ENCODE measurements at places on chromosomes 1 and 21.

DNA sequence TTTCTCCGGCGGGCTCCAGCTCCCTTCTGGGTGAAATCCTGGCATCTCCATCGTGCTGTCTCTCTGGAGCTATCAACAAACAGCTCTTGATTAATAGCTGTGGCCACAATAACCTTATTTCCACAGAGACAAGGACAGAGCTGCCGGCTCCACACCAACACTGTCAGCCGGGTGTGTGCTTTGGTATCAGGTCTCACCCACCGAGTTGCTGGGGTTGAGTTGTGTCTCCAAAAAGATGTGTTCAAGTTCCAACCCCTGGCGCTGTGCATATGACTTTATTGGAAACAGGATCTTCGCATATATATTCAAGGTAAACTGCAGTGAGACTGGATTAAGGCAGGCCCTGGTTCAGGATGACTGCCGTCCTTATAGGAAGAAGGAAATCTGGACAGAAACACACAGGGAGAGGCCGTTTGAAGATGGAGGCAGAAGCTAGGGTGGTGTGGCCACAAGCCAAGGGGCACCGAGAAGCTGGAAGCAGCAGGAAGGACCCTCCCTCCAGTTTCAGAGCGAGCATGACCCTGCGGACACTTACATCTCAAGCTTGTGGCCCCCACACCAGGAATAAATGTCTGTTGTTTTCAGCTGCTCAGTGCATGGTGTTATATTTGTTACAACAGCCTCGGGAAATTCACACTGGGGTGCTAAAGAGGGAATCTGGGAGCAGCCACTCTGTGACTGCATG lies 88.4 kb upstream of the TMPRSS2 start:
- DNase-seq: peak; percentile 23

DNA sequence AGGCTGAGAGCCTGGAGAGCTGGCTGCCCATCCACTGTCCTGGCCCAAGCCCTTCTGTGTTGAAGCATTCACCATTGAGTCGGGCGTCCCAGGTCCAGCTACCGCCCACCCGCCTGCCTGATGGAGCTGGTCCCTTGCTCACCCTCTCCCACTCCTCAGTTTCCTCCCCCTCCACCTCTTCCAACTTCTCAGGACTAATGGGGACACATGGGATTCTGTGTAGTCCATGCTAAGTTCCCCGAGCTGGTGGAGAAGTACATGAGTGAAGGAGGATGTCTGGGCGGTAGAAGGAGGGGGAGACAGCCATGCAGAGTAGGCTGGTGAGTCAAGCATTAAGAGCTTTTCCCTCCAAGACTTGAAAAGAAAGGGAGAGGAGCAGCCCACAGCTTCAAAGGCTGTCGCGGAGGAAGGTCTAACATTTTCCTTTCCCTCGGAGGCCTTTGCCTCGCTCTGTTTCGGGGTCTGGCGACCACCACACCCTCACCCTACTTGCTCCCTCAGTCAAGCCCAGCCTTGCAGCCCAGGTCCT lies 561 bp downstream of the SLC26A9 start:
- no peak for DNase-seq

- peak; percentile 9 for DNase-seq
Observed at GRCh38 chr1:72284348-72285073, 2.2 kb upstream of the NEGR1 start.

GRCh38 chr1:214569357-214570004 lies 18.1 kb upstream of the PTPN14 start:
- no peak for DNase-seq

- DNase-seq: no peak
Observed at GRCh38 chr1:225707824-225708223, 54.9 kb upstream of the ENAH start.

DNA sequence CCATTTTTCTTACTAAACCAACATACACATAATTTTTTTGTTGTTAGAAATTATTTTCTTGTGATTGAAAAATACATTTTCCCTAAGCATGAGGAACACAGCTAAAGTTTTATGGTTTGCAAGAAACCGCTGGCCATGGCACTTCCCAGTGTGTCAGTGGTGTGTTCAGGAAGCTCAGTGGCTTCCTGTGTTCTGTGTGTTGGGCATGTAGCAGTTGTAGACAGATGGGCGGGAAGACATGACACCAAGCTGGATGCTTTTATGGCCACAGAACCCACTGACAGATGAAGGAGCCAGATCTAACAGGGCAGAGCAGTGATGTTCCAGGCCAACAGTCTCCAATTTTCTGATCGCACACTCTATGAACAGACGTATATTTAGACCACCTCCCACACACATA lies 119.8 kb downstream of the GALNT2 start:
- DNase-seq: no peak

- DNase-seq: no peak
Observed at GRCh38 chr1:59815892-59816291, 1.1 kb downstream of the HOOK1 start.

DNA sequence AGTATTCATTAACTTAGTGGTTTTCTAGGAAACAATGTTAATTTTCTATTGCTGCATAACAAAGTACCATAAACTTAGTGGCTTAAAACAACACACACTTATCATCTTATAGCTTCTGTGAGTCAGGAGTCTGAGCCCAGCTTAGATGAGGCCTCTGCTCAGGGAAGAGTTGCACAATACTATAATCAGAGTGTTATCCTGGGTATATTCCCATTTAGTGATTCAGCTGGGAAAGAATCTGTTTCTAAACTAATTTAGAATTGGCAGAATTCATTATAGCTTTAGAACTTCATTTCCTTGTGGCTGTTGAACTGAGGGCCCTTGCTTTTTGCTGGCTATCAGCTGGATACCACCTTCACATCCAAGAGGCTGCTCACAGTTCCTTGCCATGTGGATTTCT lies 515.5 kb downstream of the BRINP3 start:
- no peak for DNase-seq

DNA sequence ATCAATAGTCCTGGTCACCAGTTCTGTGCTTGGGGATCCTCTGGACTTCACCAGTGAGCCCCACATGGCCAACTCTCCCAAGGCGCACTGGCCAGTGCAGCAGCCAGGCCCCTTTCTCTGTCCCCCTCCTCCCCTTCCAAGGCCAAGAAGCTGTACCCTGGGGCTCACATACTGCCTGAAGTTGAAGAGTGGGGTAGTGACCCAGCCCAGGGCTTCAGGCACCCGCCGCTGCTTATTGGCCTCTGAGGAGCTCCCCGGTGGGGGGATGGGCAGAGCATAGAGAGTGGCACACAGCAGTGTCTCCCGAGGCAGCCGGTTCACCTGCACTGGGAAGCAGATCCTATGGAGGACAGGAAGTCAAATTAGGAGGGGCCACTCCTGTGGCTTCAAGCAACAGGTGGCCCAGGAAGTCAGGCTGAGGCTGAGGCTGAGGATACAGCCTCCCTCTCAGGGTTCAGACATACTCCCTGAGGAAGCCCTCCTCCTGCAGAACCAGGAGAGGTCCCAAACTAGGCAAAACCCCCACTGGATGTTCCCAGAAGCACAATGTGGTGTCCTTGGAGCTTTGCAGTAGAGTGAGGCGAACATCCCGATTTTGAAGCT lies 38.2 kb upstream of the PPP1R15B start:
- no peak for DNase-seq

GRCh38 chr1:50084389-50084788 lies 24.3 kb upstream of the ELAVL4 start:
- no peak for DNase-seq

GRCh38 chr1:30809514-30810263 lies 52.1 kb upstream of the LAPTM5 start:
- no peak for DNase-seq

DNA sequence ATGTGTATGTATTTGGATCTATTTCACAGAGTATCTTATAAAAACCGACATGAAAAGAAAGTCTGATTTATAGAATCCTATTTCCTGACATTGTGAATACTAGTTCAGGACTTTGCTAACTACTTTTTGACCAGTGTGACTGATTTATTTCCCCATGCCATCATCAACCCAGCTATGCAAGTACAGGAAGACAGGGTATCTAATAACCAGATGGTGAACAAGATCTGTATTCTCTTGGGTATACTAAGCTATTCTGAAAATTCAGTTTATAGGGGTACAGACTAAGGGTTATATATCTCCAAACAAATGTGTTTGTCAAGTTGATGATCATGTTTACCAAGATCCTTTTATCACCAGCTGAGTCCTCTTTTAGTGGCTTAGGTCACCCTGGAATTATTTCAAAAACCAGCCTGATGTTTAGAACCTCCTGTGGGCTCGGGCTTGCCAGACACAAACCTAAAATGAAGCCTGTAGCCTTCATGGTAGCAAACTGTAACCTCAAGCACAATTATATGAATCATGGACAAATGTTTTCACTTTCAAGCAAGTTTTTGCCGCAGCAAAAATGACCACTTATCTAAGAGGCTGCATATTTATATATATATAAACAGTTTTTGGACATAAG lies 185.1 kb downstream of the FGGY start:
- DNase-seq: no peak

DNA sequence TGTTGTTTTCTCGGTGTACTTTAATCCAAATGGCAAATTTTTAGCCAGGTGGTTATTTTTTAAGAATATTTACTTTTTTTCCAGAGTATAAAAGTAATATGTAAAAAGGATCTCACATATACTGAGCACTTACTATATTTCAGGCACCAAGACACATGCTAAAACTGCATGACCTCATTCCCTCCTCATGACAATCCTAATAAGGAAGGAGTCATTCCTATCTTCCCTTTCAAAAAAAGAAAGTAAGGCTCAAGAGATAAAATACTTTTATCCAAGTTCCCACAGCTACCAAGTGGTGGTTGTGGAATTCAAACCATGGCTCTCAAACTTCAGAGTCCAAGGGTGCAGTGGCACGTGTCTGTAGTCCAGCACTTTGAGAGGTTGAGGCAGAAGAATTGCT lies 19.4 kb downstream of the ATP2B4 start:
- no peak for DNase-seq

DNA sequence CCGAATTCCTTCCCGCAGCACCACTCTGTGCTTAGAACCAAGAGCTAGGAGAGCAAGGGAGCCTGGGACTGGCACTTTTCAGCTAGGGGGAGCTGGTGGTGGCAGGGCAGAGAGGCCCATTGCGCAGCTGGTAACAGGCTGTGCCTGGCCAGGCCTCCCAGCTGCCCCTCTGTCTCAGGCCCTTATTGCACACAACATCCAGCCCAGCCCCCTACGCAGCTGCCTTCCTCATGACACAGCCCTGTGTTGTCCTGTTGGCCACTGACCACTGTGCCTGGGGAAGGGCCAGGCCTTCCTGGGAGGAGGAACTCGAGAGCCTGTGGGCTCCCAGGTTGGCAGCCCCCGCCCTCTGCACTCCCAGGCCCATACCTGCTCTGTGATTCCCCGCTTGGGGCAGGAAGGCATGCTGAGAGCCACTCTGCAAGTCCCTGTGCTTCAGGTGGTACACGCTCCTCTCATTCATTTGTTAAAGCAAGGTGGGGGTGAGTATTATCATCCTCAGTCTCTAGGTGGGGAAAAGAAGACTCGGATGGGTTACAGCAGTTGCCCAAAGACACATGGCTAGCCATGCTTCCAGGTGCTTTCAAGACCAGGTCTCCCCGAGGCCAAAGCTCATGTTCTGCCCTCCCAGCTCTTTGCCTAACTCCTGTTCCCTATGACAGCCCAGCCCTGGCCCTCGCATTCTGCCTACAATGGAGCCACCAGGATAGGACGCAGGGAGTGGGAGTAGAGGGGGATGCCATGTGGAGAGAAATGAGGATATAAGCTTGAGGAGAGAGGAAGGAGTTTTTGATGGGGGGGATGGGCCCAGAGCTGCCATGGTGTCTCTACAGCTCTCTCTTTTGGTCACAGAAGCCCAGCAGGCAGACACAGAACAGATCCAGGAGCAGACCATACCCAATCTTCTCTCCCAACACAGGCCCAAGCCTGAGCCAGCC lies 81.8 kb downstream of the TMEM53 start:
- no peak for DNase-seq

DNA sequence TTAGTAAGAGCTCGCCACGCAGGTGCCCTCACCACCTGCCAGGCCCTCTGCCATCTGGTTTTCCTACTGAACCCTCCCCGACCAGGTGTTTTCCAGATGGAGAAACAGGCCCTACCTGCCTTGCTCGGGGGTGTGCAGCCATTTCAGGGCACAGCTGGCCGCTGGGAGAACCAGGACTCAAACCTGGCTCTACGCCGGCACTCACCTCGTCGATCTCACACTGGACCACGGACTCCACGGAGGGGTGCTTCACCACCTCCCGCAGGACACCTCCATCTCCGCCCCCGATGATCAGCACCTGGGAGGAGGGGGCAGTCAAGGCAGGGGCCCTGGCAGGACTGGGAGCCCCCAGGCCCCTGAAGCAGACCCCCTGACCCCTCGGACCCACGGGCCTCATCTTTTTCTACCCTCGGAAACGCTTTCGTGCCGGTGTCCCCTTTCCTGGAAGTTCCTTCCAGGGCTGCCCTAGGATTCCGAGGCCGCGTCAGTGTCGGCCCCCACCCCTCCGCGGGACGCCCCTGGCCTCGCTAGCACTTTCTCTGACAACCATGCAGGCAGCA lies 1.1 kb downstream of the SRM start:
- DNase-seq: no peak

- no peak for DNase-seq
Observed at GRCh38 chr1:40825996-40826395, 36.2 kb downstream of the CITED4 start.

- DNase-seq: no peak
Observed at GRCh38 chr1:114094363-114094634, 59.4 kb downstream of the SYT6 start.

DNA sequence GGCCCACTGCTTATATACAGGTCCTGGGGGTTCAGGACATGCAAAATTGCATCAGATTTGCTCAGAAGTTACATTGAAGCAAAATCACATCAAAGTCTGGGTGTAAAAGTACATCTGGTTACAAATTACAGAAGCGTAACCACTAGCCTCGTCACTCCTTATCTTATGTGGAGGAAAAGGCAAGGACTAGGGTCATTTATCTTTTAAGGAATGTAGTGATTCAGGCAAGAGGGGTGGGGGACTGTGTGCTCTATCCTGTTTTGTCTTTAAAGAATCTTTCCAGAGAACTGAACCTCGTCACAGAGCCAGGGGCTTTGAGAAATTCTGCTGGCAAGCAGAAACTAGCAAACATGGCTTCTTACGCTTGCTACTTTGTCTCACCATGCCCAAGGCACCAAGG lies 61.1 kb upstream of the RAB4A start:
- peak; percentile 35 for DNase-seq

DNA sequence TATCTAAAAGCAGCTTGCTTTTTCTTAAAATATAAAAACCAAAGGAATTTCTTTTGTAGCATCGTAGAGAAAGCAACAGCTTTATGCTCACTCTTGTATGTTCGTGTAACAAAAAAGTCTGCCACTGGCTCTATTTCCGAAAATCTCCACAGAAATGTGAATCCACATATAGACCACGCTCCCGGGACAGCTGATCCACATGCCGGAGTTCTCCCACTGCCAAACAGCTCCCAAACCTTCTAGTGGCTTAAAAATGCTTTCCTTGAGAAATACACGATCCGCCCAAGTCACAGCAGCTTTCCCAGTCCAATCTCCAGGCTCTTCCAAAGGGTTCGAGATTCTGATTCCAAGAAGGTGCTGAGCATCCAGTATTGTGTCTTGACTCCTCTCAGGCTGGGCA lies 29.3 kb downstream of the PCSK9 start:
- DNase-seq: no peak

All from Caco-2 (cell line).